Mucosa of gallbladder (tissue), 1 donor: ENCODE measurements at places on chromosomes 6 and 20. TPM values are rescaled to one million over a fixed set of nuclear protein-coding genes. Genes with fewer than 3 reads are reported as not detected.

The SYNDIG1 gene
- 5.7 TPM for total RNA-seq

- no peak for DNase-seq
Observed at GRCh38 chr20:1983301-1983700, 10.6 kb downstream of the PDYN start.

- DNase-seq, result no peak
Observed at GRCh38 chr6:75347898-75348610, 63.5 kb upstream of the TMEM30A start.

DNA sequence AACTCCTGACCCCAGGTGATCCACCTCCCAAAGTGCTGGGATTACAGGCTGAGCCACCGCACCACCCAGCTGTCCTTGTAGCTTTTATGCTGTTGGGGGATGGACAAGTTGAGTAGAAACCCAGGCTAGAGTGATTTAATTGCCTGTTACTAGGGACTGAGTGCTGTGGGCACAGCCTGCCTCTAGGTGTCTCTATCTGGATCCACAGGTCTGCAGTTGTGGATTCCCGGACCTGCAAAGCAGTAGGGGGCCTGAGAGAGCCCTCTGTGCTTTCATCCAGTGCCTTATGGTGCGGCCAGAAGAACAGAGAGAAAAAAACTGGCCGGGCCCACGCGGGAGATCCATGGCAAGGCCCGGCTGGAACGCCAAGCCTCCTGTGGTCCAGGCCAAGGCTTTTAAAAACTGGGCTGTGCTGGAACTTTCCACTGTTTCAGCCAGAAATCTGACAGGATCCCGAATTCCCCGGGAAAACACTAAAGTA lies 5.2 kb downstream of the SIRPA start:
- DNase-seq, result peak; percentile 39

The FITM2 gene
- total RNA-seq, result 10.9 TPM

The C6orf58 gene
- total RNA-seq, result not detected

The LEMD2 gene
- total RNA-seq, result 68.4 TPM

GRCh38 chr6:116316772-116317467 lies 37.2 kb upstream of the TSPYL1 start:
- DNase-seq, result no peak

The ISM1 gene
- 0.95 TPM for total RNA-seq

DNA sequence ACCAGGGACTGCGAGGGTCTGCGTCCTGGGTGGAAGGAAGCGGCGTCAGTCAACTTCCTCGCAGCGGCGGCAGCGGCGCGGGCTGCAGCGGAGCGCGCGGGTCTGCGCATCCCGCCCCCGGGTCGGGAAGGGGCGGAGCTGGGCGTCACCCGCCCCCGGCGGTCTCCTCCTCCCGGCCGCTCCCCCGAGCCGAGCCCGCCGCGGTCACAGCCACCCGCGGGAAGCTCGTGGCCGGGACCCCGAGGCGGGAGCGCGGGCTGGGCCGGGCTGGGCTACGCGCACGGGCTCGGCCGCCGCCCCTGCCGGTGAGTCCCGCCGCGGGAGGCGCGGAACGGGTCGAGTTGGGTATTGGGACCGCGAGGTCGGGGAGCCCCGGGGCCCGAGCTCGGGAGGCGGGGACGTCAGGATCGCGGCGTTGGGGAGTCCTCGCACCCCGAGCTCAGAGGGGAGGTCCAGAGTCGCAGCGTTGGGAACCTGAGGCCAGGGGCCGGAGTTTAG lies at the start of gene PAQR8:
TSS of gene PAQR8 (plus strand) at position 207 of the 498 bp plus-strand sequence. CDS start 41,063 bp downstream, outside the sequence.
- peak; percentile 70 for DNase-seq

- no peak for DNase-seq
Observed at GRCh38 chr6:5723841-5724691, 282.7 kb downstream of the NRN1 start.

The DNAH8 gene
- total RNA-seq, result 0.03 TPM

GRCh38 chr20:39651645-39652325 lies 689.6 kb downstream of the DHX35 start:
- no peak for DNase-seq

DNA sequence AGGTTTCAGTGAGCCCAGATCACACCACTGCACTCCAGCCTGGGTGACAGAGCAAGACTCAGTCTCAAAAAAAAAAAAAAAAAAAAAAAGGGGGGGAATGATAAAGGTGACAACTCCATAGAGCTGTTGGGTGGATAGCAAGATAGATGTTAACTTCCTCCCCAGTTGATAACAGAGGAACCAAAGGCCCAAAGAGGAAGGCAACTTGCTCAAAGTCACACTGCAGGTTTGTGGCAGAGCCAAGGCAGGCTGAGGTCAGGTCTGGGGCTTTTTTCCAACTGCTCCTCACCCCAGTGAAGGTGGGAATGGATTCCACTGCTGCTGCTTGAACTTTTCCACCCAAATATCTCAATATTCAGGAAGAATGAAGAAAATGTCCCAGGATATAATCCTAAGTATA lies 26.7 kb downstream of the HCK start:
- DNase-seq, result no peak

The ZNF831 gene
- total RNA-seq, result 1.4 TPM

The CLVS2 gene
- total RNA-seq, result 0.06 TPM

The BPIFB4 gene
- not detected for total RNA-seq

GRCh38 chr6:133817460-133818047 lies 71.4 kb upstream of the TCF21 start:
- no peak for DNase-seq

GRCh38 chr6:2819978-2820377 lies 21.7 kb downstream of the SERPINB1 start:
- no peak for DNase-seq

- DNase-seq, result no peak
Observed at GRCh38 chr6:138520463-138520862, 21.2 kb upstream of the NHSL1 start.

- no peak for DNase-seq
Observed at GRCh38 chr6:90413396-90413795, 116.8 kb upstream of the BACH2 start.

The GPSM3 gene
- total RNA-seq, result 19.6 TPM

- DNase-seq, result peak; percentile 76
Observed at GRCh38 chr6:33297956-33298772, 578 bp downstream of the RGL2 start.

The LY6G6C gene
- total RNA-seq, result not detected

The C6orf132 gene
- total RNA-seq, result 41.2 TPM

DNA sequence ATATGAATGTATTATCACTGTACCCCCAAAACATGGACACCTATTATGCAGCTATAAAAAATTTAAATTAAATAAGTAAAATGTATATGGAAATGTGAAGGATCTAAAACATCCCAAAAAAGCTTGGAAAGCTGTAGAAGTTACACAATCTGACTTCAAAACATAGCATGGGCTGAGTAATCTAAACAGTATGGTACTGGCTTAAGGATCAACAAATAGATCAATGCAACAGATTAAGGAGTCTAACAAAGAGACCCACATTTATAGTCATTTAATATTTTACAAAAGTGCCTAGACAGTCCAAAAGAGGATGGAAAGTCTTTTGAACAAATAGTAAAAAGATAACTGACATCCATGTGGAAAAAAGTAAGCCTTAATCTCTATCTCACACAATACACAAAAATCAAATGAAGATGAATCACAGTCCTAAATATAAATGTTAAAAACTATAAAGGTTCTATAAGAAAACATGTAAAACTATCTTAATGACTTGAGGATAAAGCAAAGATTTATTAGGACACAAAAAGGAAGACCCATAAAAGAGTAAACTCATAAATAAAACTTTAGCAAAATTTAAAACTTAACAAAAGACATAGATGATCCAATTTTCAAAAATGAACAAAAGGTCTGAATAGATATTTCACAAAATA lies 46.8 kb downstream of the RANBP9 start:
- no peak for DNase-seq

The PRKN gene
- 9.3 TPM for total RNA-seq

The BLOC1S5 gene
- total RNA-seq, result 10.8 TPM

The GMPR gene
- 10.4 TPM for total RNA-seq

DNA sequence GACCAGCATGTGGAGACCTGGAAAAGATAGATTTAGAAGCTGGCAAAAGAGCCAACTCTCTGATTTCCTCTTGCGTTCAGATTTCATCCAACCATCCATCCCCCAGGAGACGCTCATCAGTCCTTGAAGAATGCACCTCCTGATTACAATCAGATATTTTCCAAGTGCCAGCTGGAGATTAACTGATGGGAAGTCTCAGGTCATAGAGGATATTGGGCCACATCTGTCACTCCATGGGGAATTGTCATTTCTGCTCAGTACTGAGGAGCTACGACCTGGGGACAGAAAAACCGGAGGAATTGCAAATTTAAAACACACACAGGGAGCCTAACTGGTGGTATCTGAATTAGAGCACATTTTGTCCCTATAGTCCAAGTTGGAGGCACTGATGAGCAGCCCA lies 496.2 kb upstream of the SULF2 start:
- no peak for DNase-seq

The OR2B6 gene
- total RNA-seq, result not detected

GRCh38 chr6:70112716-70113115 lies 190.2 kb downstream of the COL9A1 start:
- no peak for DNase-seq

GRCh38 chr6:35154262-35154661 lies 13.1 kb upstream of the TCP11 start:
- DNase-seq, result no peak

GRCh38 chr6:108760126-108761050 lies 87.8 kb upstream of the ARMC2 start:
- DNase-seq, result no peak

DNA sequence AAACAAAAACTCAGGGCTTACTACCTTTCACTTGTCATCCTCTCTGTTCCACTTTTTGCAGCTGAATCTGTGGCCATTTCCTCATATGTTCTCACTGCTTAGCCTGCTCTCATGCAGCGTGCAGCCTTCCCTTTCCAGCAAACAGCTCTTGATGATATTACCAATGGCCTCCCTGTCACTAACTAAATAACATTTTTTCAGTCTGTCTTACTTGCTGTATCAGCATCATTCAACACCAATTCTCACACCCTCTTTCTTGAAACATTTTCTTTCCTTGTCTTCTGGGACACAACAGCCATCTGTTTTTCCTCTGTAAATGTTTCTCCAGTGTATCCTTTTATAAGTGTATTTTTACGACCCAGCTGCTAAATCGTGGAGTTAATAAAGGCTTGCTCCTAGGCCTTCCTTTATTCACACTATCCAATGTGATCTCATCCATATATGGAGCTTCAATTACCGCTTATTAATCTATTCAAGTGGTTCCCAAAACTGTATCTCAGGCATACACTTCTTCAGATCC lies 523.6 kb upstream of the RNF217 start:
- DNase-seq, result no peak

The SAMHD1 gene
- 80.2 TPM for total RNA-seq

The RRAGD gene
- 19.8 TPM for total RNA-seq

DNA sequence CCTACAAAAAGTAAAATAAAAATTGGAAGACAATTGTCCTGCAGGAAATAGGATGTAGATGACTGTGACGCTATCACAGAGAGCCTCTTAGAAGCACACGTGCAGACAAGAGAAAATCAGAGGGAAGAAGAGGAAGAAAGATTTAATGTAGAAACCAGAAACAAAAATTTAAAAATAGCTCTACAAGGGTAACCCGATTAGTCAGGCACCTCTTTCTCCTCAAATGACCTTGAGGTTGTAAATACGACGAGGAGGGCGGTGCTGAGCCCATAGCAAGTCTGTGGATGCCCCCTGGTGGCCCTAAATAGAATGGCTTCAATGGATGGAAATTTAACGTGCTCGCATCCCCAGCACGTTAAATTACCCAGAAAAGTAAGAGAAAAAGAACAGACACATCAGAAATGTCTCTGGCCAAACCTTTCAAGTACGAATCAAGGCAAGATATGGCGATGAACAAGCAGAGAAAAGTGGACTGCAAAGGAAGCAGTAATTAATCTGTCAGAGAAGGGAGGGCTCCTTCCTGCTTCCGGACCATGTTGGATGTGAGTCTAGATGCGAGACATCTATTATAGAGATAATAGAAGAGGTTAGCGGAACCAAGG lies 4.2 kb upstream of the PRPH2 start:
- peak; percentile 82 for DNase-seq

The C6orf163 gene
- total RNA-seq, result 2.6 TPM

The SGK2 gene
- total RNA-seq, result 56.8 TPM

The ELOVL4 gene
- total RNA-seq, result 1.5 TPM

- DNase-seq, result no peak
Observed at GRCh38 chr6:114312931-114313330, 29.9 kb downstream of the HS3ST5 start.

The TPD52L1 gene
- total RNA-seq, result 71.3 TPM

DNA sequence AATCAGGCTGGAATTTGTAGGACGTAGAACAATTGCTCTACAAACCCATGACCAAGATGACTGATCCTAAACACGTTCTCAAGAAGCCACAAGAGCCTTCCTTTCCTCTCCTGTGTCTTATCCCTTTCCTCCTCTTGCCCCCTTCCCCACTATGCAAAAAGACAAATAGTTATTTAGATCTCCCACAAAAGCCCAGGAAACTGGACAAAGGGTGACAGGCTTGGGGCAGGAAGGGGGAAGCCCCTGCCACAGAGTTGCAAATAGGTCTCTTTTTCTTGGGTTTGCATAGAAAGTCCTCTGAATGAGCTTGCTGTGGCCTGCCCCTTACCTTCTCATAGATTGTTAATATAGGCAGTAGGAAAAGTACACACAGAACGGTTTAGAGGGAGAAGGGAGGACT lies 377.1 kb upstream of the BTBD3 start:
- DNase-seq, result no peak
